ENCODE measurements at places on chromosomes 3 and 15.

DNA sequence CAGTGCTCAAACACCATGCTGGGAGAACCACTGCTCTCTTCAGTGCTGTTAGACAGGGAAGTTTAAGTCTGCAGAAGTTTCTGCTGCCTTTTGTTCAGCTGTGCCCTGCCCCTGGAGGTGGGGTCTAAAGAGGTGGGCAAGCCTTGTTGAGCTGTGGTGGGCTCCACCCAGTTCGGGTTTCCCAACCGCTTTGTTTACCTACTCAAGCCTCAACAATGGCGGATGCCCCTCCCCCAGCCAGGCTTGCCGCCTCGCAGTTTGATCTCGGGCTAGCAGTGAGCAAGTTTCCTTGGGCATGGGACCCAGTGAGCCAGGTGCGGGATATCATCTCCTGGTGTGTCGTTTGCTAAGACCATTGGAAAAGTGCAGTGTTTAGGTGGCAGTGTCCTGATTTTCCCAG lies 670.2 kb upstream of the ALCAM start:
- no peak for DNase-seq

- DNase-seq = no peak
Measured at GRCh38 chr15:80545078-80545477, 140.9 kb downstream of the ARNT2 start.

- no peak for DNase-seq
Measured at GRCh38 chr15:64751464-64751863, 23.9 kb downstream of the RBPMS2 start.

GRCh38 chr3:54900838-54901591 lies 26.8 kb downstream of the LRTM1 start:
- no peak for DNase-seq
